ENCODE measurements at places on chromosomes 12 and 14.

- no peak for DNase-seq
Measured at GRCh38 chr14:75042035-75042434, 9.2 kb downstream of the MLH3 start.

GRCh38 chr14:34605461-34605860, 24.5 kb downstream of the SNX6 start:
- DNase-seq = no peak

GRCh38 chr12:71405884-71406283, 33.7 kb upstream of the LGR5 start:
- DNase-seq = no peak

- DNase-seq = no peak
Measured at GRCh38 chr14:72986857-72987256, 40.0 kb downstream of the ZFYVE1 start.

- no peak for DNase-seq
Measured at GRCh38 chr14:103545915-103546651, 16.4 kb downstream of the BAG5 start.

DNA sequence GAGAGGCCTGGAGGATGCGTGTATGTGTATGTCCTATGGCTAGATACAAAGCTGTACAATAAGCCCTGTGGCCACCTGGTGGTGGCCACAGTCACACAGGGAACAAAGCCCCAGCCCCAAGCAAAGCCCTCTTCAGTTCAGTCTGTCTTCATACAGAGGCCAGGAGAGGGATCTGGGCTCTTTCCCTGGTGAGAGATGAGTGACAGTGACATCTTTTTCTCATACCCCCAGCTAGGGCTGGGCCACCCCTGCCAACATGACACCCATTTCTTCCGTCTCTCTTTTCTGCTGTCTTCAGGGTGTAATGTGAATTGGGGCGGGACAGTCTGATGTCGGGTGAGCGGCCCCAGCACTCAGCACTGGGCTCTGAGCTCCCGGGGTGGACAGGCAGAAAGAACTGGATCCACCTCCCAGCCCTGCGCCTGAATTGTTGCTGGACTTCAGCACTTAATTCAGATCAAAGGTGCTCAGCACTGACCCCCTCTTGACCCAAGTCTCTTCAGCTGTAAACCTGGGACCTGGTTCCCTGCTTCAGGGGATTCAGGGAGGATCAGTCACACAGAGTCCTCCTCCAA, 59.8 kb downstream of the SERPINA3 start:
- no peak for DNase-seq

DNA sequence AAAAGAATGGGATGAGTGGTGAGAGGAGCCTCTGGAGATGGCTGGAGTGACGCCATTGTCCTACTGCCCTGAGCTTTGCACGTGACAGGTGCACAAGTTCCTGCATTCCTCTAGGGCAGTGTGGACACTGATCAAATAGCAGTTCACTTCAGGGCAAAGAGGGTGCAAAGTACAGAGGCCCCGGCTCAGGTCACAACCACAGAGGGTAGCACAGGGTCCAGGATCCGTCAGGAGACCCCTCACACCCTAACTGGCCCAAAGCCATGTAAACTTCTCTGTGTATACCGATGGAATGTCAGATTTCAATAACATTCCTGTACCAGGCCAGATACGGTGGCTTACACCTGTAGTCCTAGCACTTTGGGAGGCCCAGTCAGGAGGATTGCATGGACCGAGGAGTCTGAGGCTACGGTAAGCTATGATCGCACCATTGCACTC, 10.4 kb upstream of the FBLN5 start:
- no peak for DNase-seq

DNA sequence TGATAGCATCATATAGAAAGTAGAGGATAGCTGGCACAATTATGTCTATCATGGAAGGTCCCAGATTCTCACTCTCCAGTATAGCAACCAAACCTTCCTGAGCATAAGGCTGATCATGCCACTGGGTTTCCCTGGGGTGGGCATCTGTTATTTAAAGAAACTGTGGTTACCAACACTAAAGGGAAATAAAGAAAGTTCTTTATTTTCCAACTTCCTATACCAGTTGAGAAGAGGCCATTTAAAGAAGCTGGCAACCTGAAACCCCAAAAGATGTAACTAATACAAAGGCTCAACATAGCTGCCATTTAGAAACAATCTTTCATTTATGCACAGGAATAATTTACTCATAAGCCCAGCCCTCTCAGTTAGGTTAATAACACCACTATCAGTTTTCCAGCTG, 3.1 kb downstream of the BCAT1 start:
- no peak for DNase-seq

- DNase-seq = no peak
Measured at GRCh38 chr14:105494606-105494929, 3.5 kb downstream of the TEDC1 start.

GRCh38 chr12:29012673-29013072, 136.4 kb upstream of the FAR2 start:
- DNase-seq = no peak

- DNase-seq = no peak
Measured at GRCh38 chr12:22781339-22781738, 156.4 kb downstream of the ETNK1 start.

DNA sequence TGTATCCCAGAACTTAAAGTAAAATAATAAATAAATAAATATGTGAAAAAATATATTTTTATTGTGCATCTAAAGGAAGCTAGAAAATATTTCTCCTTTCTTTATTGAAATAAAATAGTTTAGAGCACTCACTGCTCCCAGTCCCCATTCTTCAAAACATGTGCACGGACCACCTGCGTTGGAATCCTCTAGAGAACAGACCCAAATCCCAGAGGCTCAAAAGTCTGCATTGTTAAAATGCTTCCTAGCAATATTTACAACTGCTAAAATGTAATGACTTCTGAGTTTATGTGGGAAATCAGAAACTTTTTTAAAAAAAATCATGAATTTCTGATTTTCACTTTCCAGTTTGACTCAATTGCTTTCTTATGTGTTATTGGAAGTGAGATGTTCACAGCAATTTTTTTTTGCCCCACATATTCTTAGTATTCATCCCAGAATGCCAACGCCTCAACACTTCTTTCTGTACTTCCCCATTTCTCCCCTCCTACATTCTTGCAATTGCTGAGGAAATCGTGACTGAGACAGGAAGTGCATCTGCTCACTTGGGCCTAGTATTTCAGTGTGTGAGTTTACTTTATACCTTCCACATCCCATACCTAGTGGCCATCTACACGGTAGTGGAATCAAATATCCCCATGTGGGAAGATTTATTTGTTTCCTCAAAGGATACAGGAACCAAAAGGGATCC, 116.0 kb upstream of the FLRT2 start:
- DNase-seq = no peak

GRCh38 chr12:42962384-42962783, 372.8 kb upstream of the PRICKLE1 start:
- no peak for DNase-seq

GRCh38 chr14:89613260-89614008, 196.4 kb upstream of the FOXN3 start:
- no peak for DNase-seq
